NCI-H1417 treated with DMSO at 0.1 percent for 48 hours (cell line): ENCODE measurements at places on chromosomes 2 and 18.
A peak's percentile ranks its signal among the peaks of the same experiment; 100 is the strongest.

DNA sequence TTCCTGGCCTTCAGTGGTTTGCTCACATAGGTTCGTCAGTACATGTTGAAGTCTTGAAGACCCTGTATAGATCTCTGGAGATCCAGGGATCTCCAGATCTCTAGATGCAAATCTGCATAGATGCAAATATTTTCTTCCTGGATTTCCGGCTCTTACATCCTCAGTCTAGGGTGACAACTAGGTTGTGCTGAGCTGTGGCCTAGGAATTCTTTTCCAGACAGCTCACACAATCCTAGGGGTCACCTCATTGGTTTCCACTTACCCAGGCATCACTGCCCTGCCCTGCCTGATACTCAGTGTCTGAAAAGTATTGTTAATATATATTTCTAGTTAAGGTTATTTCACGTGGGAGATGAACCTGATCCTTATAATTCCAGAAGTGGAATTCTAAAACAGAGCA lies 105.1 kb upstream of the TTC27 start:
- no peak for DNase-seq

DNA sequence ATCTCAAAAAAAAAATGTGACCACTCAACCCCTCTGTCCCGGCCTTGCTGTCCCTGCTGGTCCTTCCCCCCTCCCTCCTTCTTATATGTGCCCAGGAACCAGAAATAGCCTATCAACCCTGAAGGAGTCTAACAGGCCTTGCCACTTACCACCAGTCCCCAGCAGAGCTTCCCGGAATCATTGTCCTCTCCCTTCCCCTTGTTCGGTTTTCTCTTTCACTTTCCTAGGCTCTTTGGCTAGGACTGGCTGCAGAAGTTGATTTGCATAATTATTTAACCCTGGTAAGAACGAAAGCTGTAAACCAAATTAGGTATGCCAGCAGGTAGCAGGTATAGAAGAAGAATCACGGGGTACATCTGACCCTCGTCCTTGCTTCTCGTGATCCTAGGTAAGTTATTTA lies 72.6 kb upstream of the ZNF532 start:
- no peak for DNase-seq

GRCh38 chr2:183029219-183029618 lies 9.0 kb downstream of the NCKAP1 start:
- no peak for DNase-seq

DNA sequence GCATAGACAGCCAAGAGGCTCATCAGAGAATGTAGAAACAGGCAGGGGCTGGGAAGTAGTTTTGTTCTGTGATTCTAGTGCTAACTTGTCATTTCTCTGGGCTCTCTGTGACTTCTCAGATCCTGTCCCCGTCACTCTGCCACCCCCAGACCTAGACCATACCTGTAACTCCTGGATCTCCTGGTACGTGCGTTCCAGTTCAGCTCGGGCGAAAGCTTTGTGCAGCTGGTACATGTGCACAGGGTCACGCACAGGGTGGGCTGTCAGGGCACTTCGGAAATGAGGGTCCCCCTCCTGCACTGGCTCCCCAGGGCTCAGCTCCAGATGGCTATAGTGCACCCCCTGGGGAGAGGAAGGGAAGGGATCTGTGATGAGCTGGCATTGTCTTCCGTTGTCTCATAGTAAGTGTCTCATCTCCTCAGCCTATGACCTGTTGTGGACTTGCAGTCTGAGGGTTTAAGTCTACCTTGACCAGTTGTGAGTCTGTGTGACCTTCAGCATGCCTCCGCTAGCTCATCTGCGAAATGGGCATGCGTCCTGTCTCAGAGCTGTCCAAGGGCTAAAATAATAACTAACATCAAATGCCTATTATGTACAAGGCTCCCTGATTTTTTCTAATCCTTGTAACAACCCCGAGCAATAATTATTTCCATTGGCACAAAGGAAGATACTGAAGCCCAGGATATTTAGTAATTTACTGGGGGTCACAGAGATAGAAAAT lies 2.7 kb downstream of the CHPF start:
- no peak for DNase-seq

DNA sequence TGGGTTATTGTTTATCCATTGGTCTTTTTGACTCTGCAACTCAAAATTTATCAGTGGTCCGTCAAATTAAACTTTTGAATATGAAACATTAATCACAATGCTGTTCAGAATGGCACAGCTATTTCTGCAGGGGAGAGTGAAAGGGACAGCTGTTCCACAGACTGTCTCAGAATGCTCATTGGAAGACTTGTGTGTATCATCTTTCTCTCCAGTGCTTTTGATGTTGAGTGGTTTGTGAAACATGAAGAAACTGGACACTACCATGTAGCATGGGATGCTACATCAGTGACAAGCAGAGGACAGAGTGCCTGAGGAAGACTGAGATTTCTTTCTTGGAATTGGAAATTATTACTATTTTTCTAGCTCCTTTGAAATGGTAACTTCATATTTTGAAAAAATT lies 115.7 kb downstream of the PLCL1 start:
- no peak for DNase-seq

DNA sequence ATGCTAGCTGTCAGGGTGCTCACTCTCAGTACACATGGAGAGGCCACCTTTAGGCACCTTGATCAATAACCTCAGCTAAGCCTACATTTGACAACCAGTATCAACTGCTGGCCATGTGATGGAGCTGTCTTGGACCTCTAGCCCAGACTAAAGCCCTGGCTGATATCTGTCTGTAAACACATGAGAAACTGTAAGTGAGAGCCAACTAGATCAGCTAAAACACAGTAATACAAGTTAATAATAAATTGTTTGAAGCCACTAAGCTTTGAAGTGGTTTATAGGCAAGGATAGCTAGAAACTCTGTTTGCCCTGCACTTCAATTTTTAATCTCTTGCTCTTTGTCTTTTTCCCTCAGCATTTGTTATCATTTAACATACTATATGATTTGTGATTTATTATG lies 407.1 kb downstream of the SPAG16 start:
- DNase-seq, result no peak

- DNase-seq, result no peak
These were observed 24.5 kb upstream of the PEX13 start for GRCh38 chr2:60992985-60993392.

GRCh38 chr2:27497288-27497627 lies 619 bp downstream of the GCKR start:
- DNase-seq, result no peak

DNA sequence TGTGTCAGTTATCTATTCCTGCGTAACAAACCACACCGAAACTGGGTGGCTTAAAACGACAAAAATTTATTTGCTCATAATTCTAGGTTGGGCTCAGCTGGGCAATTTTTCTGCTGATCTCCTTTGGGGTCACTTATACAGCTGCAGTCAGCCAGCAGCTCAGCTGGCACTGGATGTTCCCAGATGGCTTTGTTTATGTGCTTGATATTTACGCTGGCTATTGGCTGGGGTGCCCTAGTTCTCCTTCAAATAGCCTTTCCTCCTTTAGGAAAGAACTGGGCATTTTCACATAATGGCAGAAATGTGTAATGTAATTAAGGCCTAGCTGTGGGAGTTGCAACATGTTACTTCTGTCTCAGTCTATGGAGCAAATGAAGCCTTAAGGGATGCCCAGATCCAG lies 142.2 kb downstream of the B3GNT2 start:
- DNase-seq, result no peak

- no peak for DNase-seq
These were observed 686.1 kb upstream of the SALL3 start for GRCh38 chr18:78293540-78293939.

DNA sequence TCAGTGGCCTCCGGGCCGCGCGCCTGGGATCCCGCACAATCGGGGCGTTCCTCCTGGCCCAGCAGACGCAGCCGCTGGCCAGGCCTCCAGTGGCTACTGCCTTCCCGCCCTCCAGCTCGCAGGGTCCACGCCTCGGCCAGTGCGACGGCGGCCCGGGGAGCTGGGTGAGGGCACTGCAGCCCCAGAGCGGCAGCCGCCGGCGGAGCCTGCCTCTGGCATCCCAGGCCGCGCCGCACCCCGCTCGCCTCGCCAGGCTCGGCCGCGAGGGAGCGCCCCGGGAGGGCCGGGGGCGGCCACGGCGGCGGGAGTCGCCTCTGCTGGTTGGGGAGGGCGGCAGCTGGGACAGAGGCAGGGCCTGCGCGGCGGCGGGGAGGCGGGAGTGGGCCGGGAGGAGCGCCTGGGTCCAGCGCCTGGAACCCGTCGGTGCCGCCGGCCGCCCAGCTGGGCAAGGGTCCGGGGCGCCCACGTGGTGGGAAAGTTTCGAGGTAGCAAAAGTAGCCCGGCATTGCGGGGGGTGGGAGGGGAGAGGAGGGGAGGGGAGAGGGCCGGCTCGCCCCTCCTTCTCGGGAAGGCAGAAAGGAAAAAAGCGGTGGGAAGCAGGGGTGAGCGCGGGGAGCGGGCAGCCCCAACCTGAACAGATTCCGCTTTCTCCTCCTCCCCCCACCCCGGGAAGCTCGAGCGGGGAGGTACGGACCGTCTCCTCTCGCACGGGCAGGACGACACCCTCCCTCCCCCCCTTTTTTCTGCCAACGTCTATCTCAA lies 1.5 kb upstream of the INHBB start:
- no peak for DNase-seq

DNA sequence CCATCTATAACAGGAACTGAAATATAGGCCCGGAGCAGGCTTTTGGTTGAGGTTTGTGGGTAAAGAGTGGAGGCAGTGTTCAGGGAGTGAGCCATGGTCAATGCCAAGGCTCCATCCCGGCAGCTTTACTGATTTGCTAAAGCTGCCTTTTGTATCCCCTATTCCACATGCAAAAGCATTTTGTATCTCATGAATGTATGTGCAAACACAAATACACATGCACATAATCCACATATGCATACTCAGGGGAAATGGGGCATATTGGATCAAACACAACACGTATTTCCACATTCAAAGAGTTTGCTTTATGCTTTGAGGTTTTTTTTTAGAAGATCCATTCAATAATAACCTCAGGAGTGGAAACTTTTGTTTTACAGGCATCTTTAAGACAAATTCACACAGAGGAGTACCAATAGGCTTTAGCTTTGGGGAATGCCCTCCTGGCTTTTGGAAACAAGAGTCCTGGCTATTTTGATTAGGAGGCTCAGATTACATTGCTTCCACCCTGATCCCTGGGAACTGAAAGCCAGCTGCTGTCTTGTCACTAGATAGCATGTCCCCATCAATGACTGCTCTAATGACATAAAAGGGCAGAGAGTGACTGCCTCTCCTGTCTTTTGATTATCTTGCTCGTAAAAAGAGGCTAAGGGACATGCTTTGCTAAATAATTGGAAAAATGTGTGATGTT lies 263.2 kb downstream of the EN1 start:
- no peak for DNase-seq

GRCh38 chr2:27582695-27583389 lies at the start of gene ZNF512:
TSS of gene ZNF512 (plus strand) at chr2:27583042. CDS start at chr2:27583113, 71 bp downstream.
- DNase-seq, result peak; percentile 79

- DNase-seq, result peak; percentile 2
These were observed 141.5 kb downstream of the SPHKAP start for GRCh38 chr2:228039752-228040534.

- DNase-seq, result no peak
These were observed 40.4 kb upstream of the RBM44 start for GRCh38 chr2:237758185-237758584.

DNA sequence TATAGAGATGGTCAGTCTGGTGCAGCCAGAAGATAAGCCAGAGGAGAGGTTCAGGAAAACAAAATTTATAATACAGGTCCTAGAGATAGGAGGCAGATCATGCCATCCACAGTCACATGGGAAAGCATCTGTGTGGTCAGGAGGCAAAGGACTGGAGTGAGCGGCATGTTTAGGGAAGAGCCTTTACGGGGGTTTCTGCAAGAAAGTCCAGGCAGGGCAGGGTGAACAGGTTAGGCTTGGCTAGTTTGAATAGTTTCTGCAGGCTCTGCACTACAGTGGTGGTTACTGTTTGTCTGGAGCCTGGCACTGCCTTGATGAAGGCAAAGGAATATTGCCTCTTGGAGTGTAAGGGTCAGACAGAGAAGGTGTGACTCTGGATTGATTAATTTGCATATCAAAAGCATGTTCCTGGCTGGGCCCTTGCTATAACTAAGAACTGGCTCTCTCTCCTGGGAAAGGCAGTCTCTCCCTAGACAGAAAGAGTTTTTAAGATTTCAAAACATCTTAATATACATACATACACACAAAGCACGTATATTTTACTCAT lies 1034.7 kb upstream of the CHAC2 start:
- DNase-seq, result no peak

- no peak for DNase-seq
These were observed 374.6 kb upstream of the LYPD1 start for GRCh38 chr2:133044556-133044955.

GRCh38 chr2:14616950-14617349 lies 15.6 kb upstream of the LRATD1 start:
- DNase-seq, result no peak
